ENCODE measurements at places on chromosomes 5 and 9. TPM values are rescaled to one million over a fixed set of nuclear protein-coding genes. Genes with fewer than 3 reads are reported as not detected.

CTXN3 gene
- not detected for total RNA-seq

DNA sequence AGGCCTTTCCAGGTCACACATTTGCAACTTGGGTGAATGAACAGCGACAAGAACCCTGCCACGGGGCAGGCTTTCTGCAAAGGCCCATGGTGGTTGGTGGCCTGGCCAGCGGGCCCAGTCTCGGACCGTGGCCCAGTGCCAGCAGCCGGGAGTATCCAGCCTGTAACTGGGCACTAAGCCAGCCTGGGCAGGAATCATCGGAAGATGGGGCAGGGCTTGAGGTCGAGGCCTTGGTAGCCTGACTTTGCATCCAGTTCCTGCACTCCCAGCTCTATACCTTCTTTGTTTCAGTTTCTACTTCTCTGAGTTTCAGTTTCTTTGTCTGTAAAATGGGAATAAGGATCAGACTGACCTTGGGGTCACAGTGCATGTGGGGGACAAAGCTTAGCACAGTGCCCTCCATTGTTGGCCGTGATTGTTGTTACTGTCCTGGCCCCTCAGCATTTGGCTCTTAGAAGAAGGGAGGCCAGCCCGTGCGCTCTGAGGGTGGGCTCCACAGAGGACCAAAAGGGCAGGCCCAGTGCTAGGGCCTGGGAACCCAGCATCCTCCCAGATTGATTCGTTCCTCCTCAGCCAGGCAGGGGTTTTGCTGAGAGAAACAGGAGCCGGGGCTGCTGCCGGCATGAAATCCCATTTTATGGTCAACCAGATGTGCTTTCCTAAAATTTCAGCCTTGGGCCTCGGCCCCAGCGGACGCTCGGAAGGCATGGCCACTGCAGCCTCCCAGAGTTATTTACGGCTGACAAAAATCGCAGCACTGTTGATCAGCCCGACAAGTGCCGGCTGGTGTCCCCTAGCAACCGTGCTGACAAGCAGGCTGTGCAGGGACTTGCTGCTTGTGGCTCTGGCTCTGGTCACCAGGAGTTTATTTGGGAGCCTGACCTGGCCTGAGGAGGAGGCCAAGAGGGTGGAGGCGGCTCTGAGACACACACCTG is 43.6 kb downstream of the JADE2 start:
- H3K4me1 ChIP-seq, result peaks cover 16% of the 10 kb centered on the region
- H3K4me3 ChIP-seq, result no peak overlapping the region
- peaks cover 49% of the 10 kb centered on the region for H3K36me3 ChIP-seq
- H3K27me3 ChIP-seq, result no peaks in the 10 kb centered on the region
- DNase-seq, result peak; percentile 93
- peak overlapping the region; percentile 31 for H3K27ac ChIP-seq

DNA sequence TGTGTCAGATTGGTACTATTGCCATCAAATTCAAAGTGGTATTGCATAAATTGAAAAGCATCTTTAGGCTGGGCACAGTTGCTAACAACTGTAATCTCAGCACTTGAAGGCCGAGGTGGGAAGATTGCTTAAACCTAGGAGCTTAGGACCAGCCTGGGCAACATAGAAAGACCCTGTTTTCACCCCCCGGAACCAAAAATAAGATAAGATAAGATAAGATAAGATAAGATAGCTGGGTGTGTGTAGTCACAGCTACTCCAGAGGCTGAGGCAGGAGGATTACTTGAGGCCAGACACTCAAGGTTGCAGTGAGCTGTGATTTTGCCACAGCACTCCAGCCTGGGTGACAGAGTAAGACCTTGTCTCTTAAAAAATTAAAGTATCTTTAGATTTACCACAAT is 297.9 kb upstream of the SEMA6A start:
- no peak overlapping the region for H3K27ac ChIP-seq
- no peak overlapping the region for H3K4me3 ChIP-seq
- no peaks in the 10 kb centered on the region for H3K4me1 ChIP-seq
- no peaks in the 10 kb centered on the region for H3K36me3 ChIP-seq

NSG2 gene
- not detected for total RNA-seq

DNA sequence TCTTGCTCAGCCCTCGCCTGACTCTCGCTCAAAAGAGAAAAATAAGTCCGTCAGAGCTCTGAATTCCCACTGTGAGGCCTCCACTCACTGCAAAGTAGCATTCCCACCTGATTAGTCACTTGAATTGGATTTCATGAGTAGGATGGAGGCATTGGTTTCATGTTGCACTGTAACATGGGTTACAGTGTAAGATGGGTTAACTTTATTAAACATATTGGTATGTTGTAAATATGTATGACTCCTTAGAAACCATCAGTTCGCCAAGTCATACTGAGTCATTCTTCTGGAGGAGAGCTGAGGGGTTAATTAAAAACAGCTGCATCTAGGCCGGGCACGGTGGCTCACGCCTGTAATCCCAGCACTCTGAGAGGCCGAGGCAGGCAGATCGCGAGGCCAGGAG is 93.8 kb upstream of the BNC2 start:
- H3K4me1 ChIP-seq, result peaks cover 10% of the 10 kb centered on the region
- no peaks in the 10 kb centered on the region for H3K27me3 ChIP-seq
- H3K36me3 ChIP-seq, result no peaks in the 10 kb centered on the region
- peak; percentile 95 for DNase-seq
- peak overlapping the region; percentile 97 for H3K27ac ChIP-seq

- H3K4me3 ChIP-seq, result no peak overlapping the region
- H3K27me3 ChIP-seq, result no peaks in the 10 kb centered on the region
- H3K27ac ChIP-seq, result no peak overlapping the region
- H3K4me1 ChIP-seq, result no peaks in the 10 kb centered on the region
- no peaks in the 10 kb centered on the region for H3K36me3 ChIP-seq
Observed at GRCh38 chr5:124546643-124547042, 199.8 kb downstream of the ZNF608 start.

KIF12 gene
- total RNA-seq, result not detected

GRCh38 chr5:78320401-78320800 is 25.9 kb upstream of the AP3B1 start:
- no peaks in the 10 kb centered on the region for H3K27me3 ChIP-seq
- no peaks in the 10 kb centered on the region for H3K4me1 ChIP-seq
- no peak overlapping the region for H3K4me3 ChIP-seq
- H3K36me3 ChIP-seq, result no peaks in the 10 kb centered on the region
- H3K27ac ChIP-seq, result no peak overlapping the region

DNA sequence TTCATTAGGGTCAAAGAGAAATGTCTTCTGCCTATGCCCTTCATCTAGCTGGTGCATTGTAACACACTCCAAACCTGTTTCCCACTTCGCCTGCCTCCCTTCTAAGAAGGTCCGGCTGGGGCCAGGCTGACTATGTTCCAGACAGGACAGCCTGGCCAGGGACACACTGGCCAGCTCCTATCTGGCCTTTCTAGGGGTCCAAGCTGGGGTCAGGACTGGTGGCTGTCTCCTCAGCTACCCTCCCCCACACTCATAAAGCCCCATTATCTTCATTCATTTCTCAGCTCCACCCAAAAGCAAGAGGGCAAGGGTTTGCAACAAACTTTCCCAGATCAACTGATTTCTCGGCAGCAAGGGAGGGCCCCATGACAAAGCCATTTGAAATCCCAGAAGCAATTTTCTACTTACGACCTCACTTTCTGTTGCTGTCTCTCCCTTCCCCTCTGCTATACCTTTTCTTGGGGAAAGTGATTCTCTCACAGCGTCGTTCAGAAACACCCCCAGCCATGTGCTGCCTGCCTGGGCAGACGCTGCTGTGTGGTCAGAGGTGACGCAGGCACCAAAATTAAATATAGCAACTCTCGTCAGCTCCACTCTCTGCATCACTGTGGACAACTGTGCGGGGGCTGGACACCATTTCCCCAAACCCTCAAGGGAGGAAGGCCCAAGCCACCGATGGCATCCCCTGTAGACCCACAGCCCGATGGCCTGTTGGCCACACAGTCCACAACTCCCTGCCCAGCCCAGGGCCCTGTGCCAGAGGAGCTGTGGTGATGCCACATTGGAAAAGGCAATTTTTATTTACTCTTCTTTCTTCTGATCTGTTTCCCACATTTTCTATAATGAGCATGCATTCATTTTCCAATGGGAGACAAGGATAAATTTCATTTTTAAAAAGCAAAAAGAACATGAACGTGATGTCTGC is 6.1 kb downstream of the IL13 start:
- H3K4me3 ChIP-seq, result no peak overlapping the region
- H3K36me3 ChIP-seq, result no peaks in the 10 kb centered on the region
- no peaks in the 10 kb centered on the region for H3K27me3 ChIP-seq
- H3K27ac ChIP-seq, result peak overlapping the region; percentile 1
- DNase-seq, result peak; percentile 95

SLCO6A1 gene
- total RNA-seq, result not detected

PGM5 gene
- 0.36 TPM for total RNA-seq

DNA sequence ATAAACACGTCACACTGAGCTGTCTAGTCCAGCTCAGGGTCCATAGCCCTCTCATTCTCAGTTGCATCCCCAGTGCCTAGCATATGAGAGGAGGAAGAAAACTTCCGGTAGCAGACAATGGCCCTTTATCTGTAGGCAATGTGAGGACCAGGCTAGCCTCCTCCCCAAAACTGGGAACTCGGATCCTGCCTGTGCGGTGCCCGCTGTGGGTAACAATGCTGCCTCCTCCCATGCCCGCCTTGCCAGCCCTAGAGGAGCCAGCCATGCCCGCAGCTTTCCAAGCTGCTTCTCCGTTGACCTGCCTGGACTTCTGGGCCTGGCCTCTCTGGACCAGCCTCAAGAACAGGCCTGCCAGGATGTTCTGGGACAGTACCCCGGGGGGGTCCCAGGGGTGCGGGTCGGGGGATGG is 74.6 kb upstream of the ORM1 start:
- peaks cover 8% of the 10 kb centered on the region for H3K4me1 ChIP-seq
- H3K36me3 ChIP-seq, result no peaks in the 10 kb centered on the region
- DNase-seq, result no peak
- no peak overlapping the region for H3K27ac ChIP-seq

- no peak overlapping the region for H3K4me3 ChIP-seq
- H3K36me3 ChIP-seq, result peaks cover 37% of the 10 kb centered on the region
- peaks cover 30% of the 10 kb centered on the region for H3K4me1 ChIP-seq
- H3K27ac ChIP-seq, result peak overlapping the region; percentile 40
Observed at GRCh38 chr5:138903130-138903775, 28.1 kb upstream of the LRRTM2 start.

Data from osteoblast (primary cell).